Activated CD4-positive, CD25-positive, alpha-beta regulatory T cell (primary cell): ENCODE measurements at places on chromosomes 2 and 18.

GRCh38 chr2:102355526-102356380 lies at the start of gene IL18R1:
IL18R1 (plus strand) TSS chr2:102355796; CDS start chr2:102362661, 6,865 bp downstream.
- DNase-seq: peak; percentile 56

DNA sequence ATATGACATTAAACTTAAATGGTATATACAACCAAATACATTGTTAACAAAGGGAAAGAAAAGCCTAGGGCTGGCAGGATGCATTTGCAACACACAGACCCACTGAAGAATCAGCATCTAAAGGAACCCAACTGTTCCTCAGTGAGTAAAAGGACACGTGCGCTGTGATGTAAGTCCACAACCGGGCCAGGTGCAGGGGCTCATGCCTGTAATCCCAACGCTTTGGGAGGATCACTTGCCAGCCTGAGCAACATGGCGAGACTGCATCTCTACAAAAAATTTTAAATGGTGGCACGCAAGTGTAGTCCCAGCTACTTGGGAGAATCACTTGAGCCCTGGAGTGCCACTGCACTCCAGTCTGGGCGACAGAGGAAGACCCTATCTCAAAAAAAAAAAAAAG lies 3.9 kb downstream of the DTNB start:
- DNase-seq: no peak

- DNase-seq: peak; percentile 3
Observed at GRCh38 chr2:199985625-199986207, 30.3 kb downstream of the MAIP1 start.

- no peak for DNase-seq
Observed at GRCh38 chr2:31433541-31433940, 19.0 kb upstream of the XDH start.

DNA sequence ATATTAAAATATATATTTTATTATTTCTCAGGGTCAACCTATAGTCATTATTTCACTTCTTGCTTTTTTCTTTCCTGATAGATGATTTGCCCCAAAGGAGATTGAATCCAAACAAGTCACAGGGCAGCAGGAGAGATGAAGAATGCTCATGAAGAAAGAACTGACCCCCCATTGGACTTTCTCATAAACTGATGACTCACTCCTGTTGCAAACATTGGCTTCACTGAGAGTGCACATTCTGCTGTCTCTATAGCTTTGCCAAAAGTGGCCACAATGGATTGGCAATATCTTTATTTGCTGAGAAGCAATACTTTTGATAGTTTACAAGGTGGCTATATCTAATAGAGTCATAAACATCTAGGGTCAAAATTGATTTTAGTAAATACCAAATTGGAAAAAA lies 55.9 kb upstream of the ZNF385B start:
- DNase-seq: no peak

DNA sequence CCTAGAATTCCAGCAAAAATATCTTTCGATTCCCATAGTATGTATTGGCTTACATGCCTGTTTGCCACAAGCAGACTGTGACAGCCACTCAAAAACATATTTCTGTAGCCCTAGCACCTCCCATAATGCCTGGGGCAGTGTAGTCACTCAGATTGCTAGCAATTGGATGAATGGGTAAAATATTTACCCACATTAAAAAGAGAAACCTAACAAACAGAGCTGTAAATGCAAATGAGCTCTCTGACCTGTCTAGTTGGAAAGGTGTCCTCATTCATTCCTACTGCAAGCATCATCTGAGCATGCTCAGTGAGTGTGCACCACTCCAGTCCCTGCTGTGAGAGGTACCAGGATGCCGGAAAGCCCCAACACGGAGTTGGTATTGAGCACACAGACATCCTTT lies 234.0 kb upstream of the RAB12 start:
- no peak for DNase-seq

GRCh38 chr2:172674034-172674967 lies 61.3 kb upstream of the RAPGEF4 start:
- no peak for DNase-seq

- DNase-seq: no peak
Observed at GRCh38 chr2:191905336-191905735, 58.4 kb upstream of the CAVIN2 start.

- DNase-seq: no peak
Observed at GRCh38 chr2:70751881-70752280, 16.1 kb downstream of the ADD2 start.

- no peak for DNase-seq
Observed at GRCh38 chr18:75478996-75479880, 51.7 kb upstream of the SMIM21 start.

DNA sequence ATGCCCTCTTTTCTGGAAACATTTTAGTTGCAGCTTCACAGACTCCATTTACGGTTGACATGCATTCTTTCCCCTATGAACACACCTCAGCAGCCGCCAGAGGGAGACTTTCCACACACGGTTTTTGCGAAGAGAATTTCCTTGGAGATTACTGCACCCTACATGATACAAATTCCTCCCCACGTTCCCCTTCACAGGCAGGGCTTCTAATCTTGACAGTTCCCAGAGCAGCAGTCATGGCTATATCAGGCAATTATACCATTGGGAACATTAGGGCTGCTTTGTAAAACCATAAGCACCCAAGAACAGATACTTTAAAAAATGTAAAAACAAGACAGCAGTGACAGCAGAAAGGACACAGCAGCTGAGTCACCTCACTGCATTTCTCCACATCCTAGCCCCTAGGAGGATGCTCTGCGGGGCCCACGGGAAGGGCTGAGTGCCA lies 253.8 kb downstream of the TGIF1 start:
- no peak for DNase-seq

DNA sequence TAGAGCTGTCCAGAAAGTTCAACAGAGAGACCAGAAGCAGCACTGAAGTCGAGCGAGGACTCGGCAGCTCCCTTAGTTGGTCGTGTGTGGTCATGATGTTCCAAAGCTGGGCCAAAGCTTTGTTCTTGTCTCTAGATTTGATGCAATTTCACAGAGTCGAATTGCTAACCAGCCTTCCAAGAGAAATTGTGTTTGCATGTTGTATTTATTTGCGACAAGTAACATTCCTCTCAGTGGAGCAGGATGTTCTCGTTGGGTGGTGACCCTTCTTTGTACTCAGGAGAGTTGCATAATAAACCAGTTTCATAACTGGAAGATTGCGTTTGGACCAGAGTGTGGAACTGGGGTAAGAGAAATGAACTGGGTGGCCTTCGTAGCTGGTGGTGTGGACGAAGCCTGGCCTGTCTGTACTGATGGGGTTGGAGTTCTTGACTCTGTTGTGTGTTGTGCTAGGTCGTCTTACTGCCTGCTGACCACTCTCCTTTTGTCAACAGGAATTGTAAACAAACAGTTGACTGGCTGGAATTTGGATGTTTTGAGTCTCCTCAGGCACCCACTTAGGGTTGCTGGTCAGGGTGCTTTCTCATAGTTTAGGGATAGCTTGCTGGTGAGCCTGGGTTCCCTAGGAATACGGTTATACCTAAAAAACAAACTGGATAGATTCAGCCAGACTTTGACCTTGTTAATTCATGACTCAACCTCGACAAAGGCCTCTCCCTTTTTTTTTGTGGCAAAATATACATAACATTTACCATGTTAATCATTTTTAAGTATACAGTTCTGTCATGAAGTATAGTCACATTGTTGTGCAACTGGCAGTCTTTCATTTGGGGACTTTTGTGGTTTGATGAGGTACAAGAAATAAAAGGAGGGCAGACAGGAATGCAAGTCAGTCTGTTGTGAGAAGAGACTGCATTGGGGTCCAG lies 28.9 kb upstream of the TOGARAM2 start:
- no peak for DNase-seq

DNA sequence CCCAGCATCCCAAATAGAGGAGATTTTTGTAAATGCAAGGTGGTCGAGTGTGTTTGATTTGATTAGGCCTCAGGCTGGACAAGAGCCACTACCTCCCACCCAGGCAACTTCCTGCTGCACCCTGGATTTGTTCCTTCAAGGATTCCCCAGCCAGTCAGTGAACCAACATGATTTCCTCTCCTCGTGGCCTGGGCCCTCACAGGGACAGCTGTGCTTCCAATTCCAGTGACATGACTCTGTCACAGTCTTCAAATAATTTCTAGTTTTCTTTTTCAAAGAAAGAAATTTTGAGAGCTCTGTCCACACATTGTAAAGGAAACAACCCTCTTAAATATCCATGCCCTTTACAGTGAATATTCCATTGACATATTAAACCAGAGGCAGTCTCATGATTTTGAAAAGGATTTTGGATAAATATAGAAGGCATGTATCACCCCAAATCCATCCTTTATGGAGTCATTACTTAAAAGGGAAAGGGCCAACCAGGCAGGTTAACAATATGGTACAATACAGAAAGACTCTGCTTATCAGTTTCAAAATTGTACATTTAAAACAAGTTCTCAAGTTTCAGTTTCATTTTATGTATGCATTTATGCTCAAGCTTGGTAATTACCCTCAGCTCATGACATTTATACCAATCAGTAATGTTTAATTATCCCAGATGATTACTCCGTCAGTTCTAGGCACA lies 121.3 kb upstream of the FOSL2 start:
- no peak for DNase-seq

- no peak for DNase-seq
Observed at GRCh38 chr2:208983486-208983885, 440.4 kb upstream of the MAP2 start.

- DNase-seq: no peak
Observed at GRCh38 chr18:76208678-76209306, 286.2 kb downstream of the ZNF516 start.

DNA sequence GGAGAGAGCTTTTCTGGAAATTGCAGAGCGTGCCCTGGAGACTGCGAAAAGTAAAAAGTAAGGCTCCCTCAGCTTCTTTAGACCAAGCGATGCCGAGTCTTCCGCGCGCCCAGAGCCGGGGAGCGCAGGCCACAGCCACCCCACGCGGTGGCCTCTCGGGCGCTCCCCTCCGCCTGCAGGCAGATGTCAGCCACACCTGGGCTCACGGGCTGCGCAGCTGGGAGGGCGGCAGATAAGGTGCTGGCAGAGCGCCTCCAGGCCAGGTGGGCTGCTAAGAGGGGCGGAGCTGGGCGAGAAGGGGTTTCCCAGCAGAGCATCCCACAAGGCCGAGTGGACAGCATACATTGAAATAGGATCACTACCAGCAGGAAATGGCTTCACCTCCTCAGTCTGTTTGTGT lies 81.7 kb downstream of the ARHGEF4 start:
- no peak for DNase-seq

DNA sequence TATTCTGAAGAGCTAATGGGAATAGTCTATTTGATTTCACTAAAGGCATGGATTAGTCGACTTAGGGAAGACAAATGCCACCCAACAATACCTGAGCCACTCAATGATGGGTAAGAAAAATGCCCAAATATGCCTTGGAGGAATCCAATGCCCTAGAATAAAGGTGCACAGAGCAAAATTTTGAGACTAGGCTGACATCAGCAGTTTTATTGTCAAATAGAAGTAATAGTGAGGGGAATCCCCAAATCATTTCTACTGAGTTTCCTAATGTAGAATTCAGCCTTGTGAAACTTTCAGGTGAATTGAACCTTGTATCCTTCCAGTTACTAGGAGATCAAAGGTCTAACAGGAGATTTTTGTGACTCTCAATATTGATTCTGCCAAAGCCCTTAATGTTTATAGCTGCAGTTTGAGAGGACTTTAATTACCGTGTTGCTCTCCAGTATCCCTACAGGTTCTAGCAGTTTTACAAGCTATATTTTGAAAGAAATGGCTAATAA lies 50.8 kb upstream of the THSD7B start:
- DNase-seq: no peak

- DNase-seq: no peak
Observed at GRCh38 chr18:55398858-55399257, 189.1 kb downstream of the TCF4 start.

GRCh38 chr2:39640107-39640506 lies 25.6 kb upstream of the TMEM178A start:
- no peak for DNase-seq

DNA sequence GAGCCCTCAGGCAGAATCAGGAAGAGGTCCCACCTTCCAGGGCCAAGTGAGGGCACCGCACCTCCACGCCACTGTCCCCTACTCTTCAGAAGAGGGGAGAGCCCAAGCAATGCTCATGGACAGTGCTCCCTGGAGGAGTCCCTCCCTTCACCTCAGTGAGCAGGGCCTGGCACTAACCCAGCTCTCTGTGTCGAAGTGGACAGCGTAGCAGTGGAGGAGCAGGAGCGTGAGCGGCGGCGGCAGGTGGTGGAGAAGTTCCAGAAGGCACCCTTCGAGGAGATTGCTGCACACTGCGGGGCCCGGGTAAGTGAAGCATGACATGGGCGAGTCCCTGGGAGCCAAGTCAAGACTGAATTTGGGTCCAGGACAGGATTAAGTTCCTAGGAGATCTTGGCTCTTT lies 16.7 kb downstream of the POMC start:
- no peak for DNase-seq

GRCh38 chr2:74567881-74568280 lies 13.4 kb downstream of the DOK1 start:
- DNase-seq: no peak

DNA sequence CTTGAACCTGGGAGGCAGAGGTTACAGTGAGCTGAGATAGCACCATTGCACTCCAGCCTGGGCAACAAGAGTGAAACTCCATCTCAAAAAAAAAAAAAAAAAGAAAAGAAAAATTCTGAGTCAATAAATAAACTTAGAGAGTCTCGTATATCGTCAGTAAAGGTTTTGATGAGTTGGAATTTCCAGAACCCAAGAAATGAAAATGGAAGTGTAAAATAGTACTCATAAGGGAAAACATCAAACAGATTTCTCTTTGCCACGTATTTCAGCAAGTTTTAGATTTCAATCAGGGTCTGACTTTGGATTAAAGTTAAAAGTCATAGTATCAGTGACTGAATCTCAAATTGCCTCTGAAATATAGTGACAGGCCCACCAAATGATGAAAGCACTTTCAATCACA lies 71.4 kb upstream of the SPOPL start:
- DNase-seq: no peak

- no peak for DNase-seq
Observed at GRCh38 chr18:47247036-47247415, 4.4 kb downstream of the SKOR2 start.

DNA sequence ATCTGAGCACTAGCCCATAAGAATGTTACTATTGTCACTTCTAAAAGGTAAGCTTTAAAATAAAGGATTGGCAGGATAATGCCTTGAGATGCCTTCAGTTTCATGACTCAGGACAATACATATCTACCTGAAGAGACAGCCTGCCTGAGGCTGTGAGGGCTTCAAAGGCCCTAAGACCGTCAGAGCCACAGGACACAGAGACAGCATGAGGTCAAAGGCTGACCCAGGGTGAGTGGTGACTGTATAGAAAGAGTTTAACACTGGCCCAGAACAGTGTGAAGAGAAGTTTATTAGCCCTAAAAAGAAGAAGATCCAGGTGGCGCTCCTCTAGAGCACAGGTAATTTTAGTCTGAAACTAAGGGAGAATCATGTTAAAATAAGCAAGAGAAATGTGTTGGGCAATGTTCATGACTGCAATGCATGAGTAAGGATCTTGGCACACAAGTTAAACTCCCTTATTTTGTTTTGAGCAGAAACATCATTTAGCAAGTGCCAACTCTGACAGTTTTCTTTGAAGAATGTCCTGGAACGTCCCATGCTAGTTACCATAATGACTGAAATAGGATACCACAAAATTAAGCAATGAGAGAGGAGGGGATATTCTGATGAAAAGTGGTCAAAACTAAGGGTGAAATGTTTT lies 78.1 kb upstream of the FAM110C start:
- DNase-seq: no peak
